ENCODE measurements at places on chromosomes 11 and 22.
A peak's percentile ranks its signal among the peaks of the same experiment; 100 is the strongest.

DNA sequence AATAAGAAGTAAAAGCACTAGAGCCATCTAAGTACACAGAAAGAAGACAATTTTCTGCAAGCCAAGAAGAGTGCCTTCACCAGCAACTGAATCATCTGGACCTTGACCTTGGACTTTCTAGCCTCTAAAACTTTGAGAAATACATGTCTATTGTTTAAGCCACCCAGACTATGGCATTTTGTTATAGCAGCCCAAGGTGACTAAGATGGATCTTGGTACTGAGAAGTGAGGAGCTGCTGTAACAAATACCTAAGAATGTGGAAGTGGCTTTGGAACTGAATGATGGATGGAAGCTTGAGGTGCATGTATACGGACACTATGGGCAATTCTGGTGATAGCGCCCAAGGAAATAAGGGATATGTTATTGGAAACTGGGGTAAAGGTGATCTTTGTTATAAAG, 14.9 kb downstream of the CFAP300 start:
- no peak for DNase-seq

DNA sequence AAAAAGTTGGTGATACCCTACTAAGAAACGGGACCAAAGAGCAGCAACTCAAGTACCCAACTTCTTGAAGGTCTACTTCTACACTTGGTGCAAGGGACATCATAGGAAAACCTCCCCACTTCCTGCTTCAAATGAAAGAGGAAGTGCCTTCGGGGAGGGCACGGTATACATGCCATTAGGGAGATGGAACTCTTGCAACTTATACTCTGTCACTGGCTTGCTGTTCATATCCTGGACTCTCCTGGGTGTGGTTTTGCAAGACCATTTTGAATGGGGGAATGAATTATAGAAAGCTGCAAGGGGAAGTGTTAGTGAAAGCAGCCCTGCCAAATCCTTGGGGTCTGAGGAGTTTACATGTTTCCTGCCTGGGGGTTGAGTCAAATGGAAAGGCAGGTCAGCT, 41.9 kb downstream of the CSNK2A3 start:
- DNase-seq, result no peak

GRCh38 chr11:124211321-124211720, 28.2 kb downstream of the OR10D3 start:
- DNase-seq, result no peak

- no peak for DNase-seq
Observed at GRCh38 chr22:50576070-50576469, 2.2 kb downstream of the CPT1B start.

DNA sequence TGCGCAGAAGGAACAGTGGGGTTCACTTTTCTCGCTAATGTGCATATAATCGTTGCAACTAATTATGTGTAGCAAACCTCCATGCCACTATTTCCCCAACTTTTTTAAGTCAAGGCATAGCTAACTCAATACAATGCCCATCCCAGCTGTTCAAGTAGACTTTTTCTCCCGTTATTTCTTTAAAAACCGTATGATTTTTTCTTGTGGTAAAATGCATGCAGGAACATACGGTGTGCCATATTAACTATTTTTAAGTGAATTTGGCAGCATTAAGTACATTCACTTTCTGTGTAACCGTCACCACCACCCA, 2.8 kb upstream of the DUSP8 start:
- no peak for DNase-seq

DNA sequence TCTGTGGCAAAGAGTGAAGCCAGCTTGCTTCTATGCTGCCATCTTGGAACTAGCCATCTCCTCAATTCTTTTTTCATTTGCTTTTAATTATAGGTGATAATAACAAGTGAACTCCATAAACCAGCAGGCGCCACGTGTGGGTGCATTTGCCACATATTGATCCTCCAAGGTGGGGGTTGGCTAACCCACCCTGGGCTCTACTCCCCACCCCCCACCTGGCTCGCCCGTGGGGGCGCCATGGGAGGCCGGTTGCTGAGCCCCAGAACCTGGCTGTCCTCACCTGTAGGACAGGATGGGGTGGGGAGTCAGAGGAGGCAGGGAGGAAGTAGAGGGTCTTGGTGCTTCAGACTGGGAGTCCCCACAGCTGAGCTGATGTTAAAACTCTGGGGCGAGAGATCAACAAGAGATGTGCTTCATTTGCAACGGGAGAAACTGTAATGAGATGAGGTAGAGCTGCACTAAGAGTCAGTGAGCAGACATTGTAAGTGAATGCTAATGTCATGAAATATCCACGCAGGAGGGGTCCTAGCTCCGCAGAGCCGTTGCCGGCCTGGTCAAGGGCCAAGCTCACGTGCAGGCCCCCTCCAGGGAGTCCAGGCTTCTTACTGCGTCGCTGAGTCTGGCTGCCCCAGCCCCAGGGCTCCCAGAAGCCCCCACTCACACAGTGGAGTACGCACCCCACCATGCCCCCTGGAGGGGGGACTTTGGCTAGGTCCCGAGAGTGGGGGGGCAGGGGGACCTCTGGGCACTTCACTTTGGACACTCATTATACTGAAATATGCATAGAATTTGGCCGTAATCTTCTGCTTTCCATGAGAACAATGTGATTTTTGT, 59.4 kb downstream of the BRD1 start:
- DNase-seq, result no peak

DNA sequence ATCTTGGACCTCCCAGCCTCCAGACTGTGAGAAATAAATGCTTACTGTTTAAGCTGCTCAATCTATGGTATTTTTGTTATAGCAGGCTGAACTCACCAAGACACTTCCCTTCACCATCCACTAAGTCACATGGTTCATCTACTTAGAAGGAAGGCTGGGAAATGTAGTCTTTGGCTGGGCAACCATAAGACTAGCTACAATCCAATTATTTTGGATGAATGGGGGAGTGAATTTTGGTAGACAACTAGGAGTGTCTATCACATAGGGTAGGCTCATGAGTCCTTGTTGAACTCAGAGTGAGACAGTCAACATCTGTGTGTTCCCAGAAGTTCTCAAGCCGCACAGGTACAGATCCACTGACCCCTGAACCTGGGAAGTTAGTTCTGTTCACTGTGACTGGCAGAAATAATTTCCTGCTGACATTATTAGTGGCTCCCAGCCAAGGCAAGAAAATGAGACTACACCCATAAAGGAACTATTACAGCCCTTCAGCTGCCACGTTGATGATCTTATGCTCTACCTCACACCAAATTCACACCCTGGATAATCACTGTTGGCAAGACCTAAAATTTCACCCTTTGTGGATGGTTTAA, 3.1 kb upstream of the SLC35C1 start:
- DNase-seq, result peak; percentile 36

DNA sequence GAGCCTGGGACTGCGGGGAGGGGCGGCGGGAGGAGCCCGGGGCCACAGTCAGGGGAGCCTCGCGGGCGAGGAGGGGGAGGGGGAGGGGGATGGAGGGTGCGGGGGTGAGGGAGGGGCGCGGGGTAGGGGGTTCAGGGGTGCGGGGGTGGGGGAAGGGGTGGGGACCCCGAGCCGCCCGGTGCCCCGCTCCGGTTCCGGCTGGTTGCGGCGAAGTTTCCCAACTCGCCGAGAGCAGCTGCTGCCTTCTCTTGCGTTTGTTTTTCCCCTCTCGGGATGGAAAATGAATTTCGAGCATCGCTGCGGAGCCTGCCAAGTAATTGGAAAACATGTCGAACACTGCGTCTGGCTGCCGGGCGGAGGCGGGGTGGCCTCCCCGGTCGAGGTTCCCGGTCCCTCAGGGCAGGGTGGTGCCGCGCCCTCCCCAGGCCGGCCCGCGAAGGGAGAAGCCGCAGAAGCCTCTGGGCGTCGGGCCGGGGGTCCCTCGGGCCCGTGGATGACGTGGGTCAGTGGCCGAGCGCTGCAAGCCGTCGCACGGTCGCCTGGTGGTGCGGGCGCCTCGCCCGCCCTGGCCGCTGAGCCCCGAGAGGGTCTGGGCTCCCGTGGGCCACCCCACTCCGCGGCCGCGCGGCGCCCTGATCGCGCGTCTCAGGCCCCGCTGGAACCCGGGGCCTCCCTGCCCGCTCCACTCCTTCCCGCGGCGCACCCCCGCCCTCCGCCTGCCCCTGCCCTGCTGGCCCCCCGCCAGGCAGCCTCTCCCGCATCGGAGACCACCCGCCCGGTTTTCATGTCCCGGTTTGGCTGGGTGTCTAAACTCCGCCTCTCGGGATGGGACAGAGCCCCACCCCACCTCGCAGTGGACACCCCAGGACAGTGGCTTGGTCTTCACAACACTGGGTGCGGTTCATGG, 12.1 kb downstream of the SPATA19 start:
- DNase-seq, result peak; percentile 50

GRCh38 chr11:34799848-34800247, 116.3 kb downstream of the APIP start:
- no peak for DNase-seq

DNA sequence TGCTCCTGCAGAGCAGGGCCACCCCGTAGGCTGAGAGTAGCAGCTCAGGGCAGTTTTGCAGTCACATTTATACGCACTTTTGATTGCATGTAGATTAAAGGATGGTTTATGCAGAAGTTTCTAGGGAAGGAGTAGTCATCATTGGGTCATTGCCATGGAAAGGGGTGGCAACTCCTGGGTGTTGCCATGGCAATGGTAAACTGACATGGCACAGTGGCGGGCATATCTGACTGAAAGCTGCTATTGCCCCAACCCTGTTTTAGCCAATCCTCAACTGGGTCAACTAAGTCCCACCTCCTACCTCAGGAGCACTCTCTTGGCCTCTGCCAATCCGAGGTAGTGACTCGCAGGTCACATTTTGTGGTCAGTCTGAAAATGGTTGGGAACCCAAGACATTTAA, 2.4 kb upstream of the ARSA start:
- DNase-seq, result no peak

GRCh38 chr22:27833803-27834202, 32.2 kb upstream of the MN1 start:
- DNase-seq, result no peak

DNA sequence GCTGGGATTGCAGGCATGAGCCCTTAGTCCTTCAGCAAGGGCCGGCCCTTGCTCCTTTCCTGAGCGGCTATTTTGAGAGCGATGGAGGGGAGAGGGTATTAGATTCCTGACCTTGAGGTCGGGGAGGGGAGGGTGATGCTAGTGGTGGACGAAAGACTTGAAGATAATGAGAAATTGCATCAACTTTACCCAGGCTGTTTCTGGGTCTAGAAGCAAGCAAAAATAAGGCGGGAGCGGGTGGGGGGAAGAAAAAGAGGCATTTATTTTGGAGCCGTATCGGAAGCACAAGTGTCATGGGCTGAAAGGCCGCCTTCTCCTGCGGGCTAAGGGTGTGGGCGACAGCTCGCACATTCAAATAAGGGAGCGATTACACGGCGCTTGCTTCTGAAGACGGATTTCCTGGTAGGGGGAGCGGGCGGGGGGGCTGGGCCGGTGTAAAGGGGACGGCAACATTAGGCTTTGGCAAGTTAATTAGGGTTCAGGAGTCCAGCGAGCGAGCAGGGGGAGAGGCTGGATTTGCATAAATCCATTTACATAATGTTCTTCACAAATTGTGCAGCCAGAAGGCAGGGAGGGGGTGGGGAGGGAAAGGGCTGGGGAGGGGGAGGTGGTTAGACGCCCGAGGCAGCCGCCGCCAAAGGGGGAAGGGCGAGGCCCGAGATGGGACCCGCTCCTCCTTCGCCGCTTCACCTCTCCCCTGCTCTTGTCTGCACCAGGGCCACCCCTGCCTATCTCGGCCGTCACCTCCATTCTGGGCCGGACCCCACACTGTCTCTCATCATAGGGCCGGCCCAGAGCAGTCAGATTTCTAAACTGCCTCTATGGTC, 245.9 kb downstream of the MIAT start:
- DNase-seq, result no peak

GRCh38 chr22:20432244-20432686, 5.4 kb downstream of the SCARF2 start:
- no peak for DNase-seq

DNA sequence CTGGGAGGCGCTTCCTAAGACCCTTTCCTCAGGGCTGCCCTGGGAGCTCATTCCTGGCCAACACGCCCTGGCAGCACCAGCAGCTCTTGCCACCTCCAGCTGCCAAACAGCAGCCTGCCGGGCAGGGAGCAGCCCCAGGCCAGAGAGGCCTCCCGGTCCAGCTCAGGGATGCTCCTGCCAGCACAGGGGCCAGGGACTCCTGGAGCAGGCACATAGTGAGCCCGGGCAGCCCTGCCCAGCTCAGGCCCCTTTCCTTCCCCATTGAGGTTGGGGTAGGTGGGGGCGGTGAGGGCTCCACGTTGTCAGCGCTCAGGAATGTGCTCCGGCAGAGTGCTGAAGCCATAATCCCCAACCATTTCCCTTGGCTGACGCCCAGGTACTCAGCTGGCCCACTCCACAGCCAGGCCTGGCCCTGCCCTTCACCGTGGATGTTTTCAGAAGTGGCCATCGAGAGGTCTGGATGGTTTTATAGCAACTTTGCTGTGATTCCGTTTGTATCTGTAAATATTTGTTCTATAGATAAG, 7.6 kb downstream of the SLC39A13 start:
- DNase-seq, result peak; percentile 93

- DNase-seq, result no peak
Observed at GRCh38 chr11:122808478-122808869, 29.8 kb upstream of the CRTAM start.

GRCh38 chr11:131640320-131640719, 269.9 kb downstream of the NTM start:
- DNase-seq, result peak; percentile 5
